ENCODE measurements at places on chromosomes 12 and 14. TPM values are rescaled to one million over a fixed set of nuclear protein-coding genes. Genes with fewer than 3 reads are reported as not detected.

- no peak for DNase-seq
Observed at GRCh38 chr14:70097576-70098249, 91.0 kb downstream of the SLC8A3 start.

DNA sequence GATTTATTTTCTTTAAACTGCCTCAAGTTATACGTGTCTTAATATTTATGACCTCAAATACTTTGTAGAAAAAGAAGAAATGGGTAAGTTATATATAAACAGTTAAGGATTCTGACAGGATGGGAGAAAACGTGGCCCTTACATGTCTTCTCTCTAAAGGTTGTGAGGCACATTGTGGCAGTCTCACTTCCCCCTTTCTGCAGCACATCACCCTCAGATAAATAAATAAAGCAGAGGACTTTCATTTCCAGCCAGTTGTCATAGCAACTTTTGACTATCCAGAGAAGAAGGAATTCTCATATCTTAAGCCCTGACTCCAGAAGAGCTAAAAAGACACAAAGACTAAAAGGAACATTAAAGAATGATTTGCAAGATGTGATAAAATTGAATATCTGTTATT is 28.8 kb upstream of the CEP83 start:
- DNase-seq = no peak

DNA sequence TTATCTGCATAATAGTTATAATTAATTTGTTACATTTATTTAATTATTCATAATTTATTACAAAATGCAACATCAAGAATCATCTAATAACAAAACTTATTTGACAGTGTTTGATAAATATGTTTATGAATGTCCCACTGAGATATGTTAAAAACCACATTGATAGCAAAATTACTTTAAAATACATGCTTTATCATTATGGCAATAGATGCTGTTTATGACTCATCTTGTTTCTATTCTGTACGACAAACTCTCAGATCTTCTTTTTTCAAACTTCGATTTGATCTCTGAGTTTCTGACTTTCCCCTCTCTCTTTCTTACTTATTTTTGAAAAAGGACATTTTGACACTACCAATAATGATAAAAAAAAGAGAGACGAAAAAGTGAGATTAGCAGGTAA is 56.8 kb upstream of the LRRK2 start:
- DNase-seq = no peak

GRCh38 chr14:103550451-103551337 is 11.8 kb downstream of the BAG5 start:
- no peak for DNase-seq

- no peak for DNase-seq
Observed at GRCh38 chr12:72203764-72204335, 68.3 kb upstream of the TRHDE start.

The ETFBKMT gene
- 2.6 TPM for total RNA-seq
